Effector memory CD8-positive, alpha-beta T cell (primary cell): ENCODE measurements at places on chromosomes 6 and 20.

DNA sequence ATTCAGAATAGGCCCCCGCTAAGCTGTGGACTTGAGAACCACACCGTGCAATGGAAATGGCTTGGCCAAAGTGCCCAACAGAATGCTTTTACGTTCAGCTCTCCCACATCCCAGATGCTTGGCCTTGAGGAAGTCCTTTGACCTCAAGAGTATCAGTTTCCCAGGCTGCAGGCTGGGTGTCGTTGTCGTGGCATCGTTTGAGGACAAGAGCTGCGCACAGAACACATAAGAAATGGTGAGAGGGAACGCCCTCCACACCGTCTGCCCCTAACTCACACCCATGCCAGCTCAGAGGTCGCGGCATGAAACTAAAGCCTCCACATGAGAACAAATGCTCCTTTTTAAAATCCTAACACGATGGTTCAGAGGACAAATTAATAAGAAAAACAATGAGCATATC is 37.0 kb downstream of the NFATC2 start:
- DNase-seq, result no peak

DNA sequence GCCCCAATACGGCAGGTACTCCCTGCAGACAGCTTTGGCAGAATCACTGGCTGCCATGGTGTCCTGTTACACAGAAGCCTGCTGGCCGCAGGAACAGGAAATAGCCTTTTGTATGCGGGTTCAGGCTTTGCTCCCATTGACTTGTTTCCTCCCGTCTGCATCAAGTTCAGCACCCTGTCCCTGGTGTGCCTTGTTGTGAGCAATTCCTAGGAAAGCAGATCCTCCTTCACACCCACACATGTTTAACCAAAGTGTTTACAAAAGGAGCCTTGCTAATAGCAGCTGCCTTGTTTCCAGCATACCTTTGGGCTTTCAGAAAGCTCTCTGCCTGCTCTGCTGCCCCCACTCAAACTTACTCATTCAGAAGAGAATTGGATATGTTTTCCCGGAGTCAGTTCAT is 127.2 kb upstream of the SUPT3H start:
- DNase-seq, result no peak

DNA sequence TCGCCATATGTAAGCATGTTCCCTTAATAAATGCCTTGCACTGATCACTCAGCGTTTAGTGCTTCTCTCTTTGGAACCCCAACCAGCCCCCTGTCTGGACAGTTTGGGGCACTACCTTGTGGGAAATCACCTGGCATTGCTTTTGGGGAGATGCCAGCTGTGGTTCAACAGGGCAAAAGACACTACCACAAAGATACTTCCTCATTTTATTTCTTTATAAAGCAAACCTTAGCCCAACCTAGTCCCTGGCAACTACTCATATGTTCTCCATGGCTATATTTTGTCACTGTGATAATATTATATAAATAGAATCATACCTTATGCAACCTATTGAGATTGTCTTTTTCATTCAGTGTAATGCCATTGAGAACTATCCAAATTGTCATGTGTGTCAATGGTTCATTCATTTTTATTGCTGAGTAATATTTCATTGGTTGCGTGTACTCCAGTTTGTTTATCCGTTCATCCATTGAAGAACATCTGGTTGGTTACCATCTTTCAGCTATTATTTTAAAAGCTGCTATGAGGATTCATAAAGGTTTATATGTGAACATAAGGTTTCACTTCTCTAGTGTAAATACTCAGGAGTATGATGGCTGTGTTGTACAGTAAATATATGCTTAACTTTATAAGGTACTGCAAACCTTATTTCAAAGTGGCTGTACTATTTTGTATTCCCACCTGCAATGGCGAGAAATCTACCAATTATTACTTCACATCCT is 114.8 kb downstream of the MOXD1 start:
- DNase-seq, result no peak

DNA sequence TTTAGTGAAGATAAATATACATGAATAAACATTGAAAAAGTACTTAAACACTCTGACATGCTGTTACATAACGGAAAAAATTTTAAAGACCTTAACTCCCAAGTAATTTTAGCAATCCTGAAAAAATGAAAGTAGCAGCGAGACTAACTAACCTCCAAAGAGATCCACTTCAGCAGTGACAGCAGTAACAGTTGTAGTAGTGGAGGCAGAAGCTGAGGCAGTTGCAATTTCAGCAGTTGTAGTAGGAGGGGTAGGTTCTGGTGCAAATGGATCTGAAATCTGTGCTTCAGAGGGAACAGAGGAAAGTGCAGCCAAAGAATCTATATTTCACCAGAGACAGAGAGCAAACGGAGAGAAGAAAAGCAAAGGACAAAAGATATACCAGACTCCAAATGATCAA is 88.8 kb downstream of the PRSS35 start:
- DNase-seq, result no peak

- DNase-seq, result no peak
Measured at GRCh38 chr6:82970839-82971238, 94.8 kb downstream of the UBE3D start.
